ENCODE measurements at places on chromosomes 3 and 15.

DNA sequence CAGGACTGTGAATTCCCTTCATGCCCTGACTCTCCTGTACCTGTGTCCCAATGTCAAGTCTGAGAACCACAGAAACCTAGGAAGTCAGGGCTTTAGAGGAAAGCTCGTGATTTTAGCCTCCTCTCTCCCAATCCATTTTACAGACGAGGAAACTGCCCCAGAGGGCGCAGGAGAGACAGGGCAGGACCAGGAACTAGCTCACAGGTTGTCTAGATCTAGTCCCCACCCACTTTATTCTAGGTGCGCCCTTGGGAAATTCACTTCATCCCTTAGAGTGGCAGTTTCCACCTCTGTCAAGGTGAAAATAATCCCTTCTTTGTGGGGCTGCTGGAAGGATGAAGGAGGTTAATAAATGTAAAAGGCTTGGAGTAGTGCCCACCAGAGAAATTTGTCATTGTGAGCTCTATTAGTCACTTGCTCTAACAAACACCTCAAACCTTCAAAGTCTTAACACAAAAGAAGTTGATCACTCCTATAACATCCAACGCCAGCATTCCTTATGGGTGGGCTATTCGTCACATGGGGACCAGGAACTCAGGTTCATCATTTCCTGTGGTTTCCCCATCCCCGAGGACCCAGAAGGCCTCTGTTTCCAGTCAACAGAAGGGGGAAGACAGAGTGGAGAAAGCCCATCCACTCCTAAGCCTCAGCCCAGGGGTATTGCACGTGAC, 282.3 kb downstream of the XXYLT1 start:
- DNase-seq = no peak

GRCh38 chr3:59286791-59287531, 237.1 kb upstream of the CFAP20DC start:
- DNase-seq = peak; percentile 96

GRCh38 chr15:33680336-33680735, 288.0 kb upstream of the CHRM5 start:
- DNase-seq = no peak

DNA sequence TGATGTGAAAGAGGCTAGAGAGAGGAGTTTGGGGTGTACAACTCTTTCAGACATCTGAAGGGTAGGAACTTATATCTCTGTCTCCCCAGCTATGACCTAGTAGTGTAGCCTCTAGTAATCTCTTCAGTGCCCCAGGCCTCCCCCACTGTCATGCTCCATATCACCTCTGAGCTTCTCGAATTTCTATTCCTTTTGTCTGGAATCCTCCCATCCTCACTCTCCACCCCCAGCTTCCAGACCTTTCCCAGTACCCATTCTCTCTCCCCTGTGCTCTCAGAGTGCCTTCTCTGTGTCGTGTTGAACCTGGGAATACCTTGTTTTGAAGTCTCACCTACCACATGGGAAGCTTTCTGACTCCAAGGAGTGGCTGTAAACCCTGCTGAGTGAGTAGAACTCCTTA, 3.6 kb upstream of the RBPMS2 start:
- DNase-seq = no peak

GRCh38 chr3:195116407-195117185, 154.4 kb downstream of the XXYLT1 start:
- DNase-seq = no peak

GRCh38 chr3:52517796-52518722, 15.6 kb downstream of the NT5DC2 start:
- no peak for DNase-seq

- DNase-seq = peak; percentile 34
Observed at GRCh38 chr3:126979046-126979628, 3.8 kb upstream of the PLXNA1 start.

GRCh38 chr3:99410789-99411311, 227.5 kb upstream of the COL8A1 start:
- no peak for DNase-seq

DNA sequence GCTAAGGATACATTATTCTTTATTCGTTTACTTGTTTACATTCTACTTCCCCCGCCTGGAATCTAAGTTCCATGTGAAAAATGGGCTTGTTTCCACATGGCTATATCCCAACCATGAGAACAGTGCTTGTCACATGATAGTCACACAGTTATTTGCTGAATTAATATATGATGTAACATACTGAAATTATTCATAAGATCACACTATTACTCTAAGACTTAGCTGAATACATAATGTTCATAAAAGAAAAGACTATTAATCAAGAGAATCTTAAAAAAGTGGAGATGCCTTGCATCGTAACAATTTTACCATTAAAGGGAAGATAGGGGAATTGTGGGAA, 6.5 kb downstream of the PBRM1 start:
- DNase-seq = peak; percentile 47

DNA sequence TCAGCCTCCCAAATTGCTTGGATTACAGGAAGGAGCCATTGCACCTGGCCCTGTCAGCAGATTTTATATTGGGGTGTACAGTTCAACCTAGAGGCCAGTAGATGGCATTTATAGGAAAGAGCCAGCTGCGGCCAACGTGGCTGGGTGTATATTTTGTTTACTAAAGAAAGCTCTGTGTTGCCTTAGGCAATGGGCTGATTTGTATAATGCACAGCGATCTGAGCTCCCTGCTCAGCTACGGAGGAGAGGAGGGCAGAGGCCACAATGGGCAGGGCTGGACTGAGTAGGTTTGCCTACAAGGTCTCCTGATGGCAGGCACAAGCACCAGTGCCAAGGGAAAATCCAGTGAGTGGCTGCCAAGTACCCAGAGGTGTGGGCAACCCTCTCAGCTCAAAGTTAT, 282.4 kb downstream of the ARPP21 start:
- no peak for DNase-seq

Measured in inflammatory macrophage treated with lipopolysaccharide for 4 hours (primary cell).